ENCODE measurements at places on chromosomes 11 and 22.

GRCh38 chr22:19715188-19715930 is 1.1 kb downstream of the SEPTIN5 start:
- no peak for DNase-seq

- DNase-seq, result no peak
These were observed 132.2 kb upstream of the CTSC start for GRCh38 chr11:88469561-88470225.

GRCh38 chr22:36343720-36344105 is 44.1 kb downstream of the MYH9 start:
- no peak for DNase-seq

- DNase-seq, result no peak
These were observed at the start of gene PLAAT5 for GRCh38 chr11:63490551-63491239. Gene PLAAT5 (minus strand): TSS chr11:63491167. CDS start chr11:63491034, 133 bp downstream.

- DNase-seq, result no peak
These were observed 50.5 kb downstream of the SCUBE1 start for GRCh38 chr22:43292630-43293018.

DNA sequence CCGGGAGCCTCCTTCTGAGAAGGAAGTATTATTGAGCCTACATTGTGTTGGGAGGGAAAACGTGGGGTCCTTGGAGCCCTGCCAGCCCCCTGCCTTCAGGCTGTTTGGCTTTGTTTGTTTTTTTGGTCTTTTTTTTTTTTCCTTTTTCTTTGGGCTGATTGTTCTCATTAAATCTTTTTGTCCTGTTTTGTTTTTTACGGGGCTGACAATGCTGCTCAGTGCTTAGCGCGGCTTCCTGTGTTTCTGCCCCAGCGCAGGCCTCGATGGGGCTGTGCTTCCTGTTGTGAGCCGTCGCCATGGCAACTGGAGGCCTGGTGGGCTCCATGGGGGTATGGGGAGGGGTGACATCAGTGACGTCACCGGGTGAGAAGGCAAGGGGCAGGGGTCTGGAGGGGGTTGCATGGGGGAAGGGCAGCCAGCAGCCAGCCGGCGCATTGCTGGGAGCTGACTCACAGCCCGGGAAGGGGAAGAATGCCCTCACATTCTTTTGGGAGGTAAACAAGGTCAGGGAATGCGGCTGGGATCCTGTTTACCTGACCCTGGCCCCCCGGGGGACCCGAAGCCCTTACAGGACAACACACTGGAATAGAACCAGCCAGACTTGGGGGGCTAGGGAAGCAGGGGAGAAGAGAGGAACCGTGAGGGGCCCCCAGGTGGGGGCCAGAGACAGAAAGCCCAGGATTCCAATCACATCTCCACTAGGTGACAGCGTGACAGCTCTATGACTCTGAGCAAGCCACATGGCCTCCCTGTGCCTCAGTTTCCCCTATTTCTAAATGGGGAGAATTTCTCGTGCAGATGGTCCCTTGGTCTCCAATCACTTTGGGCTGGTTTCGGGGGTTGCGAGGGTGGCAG is 22.2 kb upstream of the CBX7 start:
- DNase-seq, result peak; percentile 85

GRCh38 chr22:27213294-27213693 is 555.9 kb downstream of the MIAT start:
- DNase-seq, result no peak

GRCh38 chr22:36926721-36927435 is 13.4 kb downstream of the CSF2RB start:
- DNase-seq, result no peak

DNA sequence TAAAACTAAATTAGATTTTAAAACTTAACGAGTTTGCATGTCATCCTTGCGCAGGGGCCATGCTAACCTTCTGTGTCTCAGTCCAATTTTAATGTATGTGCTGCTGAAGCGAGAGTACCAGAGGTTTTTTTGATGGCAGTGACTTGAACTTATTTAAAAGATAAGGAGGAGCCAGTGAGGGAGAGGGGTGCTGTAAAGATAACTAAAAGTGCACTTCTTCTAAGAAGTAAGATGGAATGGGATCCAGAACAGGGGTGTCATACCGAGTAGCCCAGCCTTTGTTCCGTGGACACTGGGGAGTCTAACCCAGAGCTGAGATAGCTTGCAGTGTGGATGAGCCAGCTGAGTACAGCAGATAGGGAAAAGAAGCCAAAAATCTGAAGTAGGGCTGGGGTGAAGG is 10.6 kb downstream of the LIMK2 start:
- no peak for DNase-seq

DNA sequence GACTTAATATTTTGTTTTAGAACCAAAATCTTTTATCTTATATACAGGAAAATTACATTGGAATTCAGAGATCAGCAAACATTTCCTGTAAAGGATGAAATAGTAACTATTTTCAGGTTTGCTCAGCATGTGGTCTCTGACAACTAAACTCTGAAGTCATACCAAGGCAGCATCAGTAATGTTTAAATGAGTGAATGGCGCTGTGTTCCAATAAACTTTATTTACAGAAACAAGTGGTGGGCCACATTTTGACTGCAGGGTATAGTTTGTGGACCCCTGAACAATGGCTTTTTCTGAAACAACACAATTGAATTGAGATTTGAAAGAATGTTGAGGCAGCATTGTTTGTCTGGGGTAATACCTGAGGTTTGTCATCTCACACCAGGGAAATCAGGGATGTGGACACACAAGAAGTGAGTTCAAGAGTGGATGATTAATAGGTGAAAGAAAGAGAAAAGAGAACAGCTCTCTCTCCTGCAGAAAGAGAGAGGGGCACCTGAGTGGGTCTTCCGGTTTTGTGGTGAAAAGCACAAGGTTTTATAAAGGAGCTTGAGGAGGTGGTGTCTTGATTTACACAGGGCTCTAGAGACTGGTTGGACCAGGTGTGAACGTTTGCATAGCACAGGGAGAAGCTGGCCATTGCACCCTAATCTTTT is 113.5 kb upstream of the VPREB1 start:
- no peak for DNase-seq

DNA sequence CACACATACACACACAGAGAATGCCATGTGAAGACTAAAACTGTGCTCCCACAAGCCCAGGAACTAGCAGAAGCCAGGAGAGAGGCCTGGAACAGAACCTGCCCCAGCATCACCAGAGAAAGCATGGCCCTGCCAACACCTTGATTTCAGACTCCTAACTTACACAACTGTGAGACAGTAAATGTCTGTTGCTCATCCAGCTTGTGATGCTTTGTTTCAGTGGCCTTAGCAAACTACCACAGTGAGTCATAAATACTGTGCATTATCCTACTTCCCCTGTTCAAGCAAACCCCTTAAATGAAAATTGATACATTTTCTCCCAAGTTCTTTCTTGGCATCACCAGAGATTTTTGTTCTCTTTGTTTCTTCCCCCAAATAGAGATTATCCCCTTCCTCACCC is 1539.4 kb upstream of the TENM4 start:
- DNase-seq, result no peak

GRCh38 chr11:75261902-75262361 is 21.4 kb downstream of the TPBGL start:
- peak; percentile 51 for DNase-seq

DNA sequence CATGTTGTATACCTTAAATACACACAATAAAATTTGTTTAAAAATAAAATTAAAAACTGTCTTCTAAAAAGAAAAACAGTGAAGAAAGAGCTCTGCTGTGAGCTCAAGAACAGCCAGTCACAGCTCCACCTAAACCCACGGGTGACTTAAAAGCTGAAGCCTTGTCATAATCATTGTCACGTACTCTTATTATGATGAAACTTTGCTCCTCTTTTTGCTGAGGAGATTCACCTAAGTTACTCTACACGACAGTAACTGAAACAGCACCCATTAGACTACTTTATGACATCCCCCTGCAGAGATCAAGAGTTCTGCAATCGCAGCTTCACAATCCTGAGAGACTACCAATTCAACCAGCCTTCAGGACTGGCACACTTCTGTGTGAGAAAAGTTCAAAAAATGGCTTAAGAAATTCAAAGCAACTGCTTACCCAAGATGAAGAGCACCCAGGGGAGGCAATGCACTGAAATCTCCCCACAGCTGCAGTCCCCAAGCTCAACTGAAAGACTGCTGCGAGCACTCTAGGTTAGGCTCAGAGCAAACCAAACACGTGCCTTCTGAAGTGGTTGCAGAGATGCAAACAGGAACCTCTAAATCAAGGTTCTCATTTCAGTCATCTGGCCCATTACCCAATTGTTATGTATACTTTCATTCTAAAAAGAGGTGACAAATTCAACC is at the start of gene JAML:
JAML (minus strand) TSS at position 501 of the 678 bp plus-strand sequence. CDS start 10,145 bp downstream, outside the sequence.
- peak; percentile 84 for DNase-seq

DNA sequence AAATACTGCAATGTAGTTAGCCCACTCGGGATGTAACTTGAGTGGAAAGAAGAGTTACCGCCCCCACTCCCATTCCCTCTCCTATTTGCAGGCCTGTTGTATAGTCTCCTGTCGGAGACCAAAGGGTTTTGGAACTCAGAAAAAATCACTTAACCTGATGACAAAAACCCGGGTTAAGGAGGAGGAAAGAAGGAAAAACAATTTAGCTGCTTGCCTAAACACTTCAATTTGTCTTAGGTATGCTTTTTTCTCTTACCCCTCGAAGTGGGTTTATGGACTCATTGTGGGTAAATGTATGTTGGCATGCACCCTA is 2.2 kb downstream of the YAP1 start:
- DNase-seq, result no peak

DNA sequence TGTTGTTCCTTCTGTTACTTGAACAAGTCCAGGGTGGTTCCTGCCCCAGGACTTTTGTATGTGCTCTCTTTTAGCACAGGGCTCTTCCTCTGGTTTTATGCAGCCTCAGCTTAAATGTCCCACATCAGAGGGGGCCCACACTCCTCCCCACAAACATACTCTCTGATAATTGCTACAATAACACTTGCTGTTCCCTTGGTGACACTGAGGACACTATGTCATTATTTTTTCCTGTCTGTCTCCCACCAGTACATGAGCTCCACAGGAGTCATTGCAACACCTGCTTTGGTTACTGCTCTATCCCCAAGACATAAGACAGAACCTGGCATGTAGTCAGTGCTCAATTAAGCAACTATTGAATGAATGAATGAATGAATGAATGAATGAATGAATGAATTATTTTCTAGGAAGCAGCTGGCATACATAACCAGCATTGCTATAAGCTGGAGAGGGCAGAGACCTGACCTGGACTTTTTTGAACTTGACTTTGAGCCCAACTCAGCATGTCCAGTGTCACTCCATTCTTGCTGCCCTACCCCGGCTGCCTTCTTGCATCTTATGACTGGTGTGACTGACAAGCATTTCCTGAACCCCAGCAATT is 7.5 kb upstream of the WNT7B start:
- DNase-seq, result no peak

- DNase-seq, result peak; percentile 19
These were observed 27.5 kb upstream of the FBLN1 start for GRCh38 chr22:45475063-45475747.

GRCh38 chr11:34599406-34599945 is 21.4 kb upstream of the EHF start:
- DNase-seq, result no peak

GRCh38 chr11:17132654-17133053 is 55.2 kb upstream of the RPS13 start:
- DNase-seq, result no peak

DNA sequence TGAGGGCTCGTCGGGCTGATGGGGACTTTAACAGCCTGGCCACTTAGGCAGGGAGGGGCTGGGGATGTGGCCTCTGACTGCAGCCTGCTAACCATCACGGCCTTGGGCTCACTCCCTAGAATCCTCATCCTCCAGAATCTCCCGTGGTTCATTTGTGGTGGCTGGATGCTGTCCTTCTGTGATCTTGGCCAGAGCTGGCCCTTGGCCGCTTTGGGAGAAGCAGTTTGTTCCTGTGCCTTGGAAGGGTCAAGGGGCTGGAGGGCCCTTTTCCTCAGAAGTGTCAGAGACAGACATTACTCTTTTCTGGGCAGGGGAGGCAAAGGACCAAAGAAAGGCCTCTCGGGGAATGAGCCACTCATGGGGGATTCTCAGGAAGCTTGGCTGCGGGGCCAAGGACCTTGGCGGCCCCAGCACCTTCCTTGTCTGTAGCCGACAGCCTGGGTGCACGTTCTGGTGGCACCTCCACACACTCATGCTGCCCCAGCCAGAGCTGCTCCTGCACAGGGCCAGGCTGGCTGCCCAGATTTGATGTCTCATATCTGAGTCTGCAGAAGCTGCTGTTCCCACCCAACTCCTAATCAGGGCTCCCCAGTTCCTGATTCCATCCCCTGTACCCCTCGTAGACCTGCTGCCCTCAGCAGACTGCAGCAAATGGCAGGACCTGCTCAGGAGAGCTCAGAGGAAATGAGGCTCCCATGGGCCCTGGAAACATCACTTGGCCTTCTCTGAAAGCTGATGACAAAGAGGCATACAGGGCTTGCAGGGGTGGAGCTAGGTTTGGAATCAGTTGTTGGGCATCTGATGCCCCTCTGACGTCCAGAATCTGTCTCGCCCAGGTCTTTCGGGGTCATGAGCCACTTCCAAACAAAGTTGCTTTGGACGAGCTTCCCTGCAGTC is 107.7 kb downstream of the CTTN start:
- DNase-seq, result no peak

GRCh38 chr11:113082341-113082955 is 121.2 kb downstream of the NCAM1 start:
- DNase-seq, result no peak

GRCh38 chr11:6652182-6652581 is 3.4 kb downstream of the DCHS1 start:
- no peak for DNase-seq

GRCh38 chr11:721741-722345 is 15.8 kb downstream of the EPS8L2 start:
- DNase-seq, result peak; percentile 79

GRCh38 chr11:118629761-118630661 is 22.6 kb downstream of the PHLDB1 start:
- DNase-seq, result no peak

DNA sequence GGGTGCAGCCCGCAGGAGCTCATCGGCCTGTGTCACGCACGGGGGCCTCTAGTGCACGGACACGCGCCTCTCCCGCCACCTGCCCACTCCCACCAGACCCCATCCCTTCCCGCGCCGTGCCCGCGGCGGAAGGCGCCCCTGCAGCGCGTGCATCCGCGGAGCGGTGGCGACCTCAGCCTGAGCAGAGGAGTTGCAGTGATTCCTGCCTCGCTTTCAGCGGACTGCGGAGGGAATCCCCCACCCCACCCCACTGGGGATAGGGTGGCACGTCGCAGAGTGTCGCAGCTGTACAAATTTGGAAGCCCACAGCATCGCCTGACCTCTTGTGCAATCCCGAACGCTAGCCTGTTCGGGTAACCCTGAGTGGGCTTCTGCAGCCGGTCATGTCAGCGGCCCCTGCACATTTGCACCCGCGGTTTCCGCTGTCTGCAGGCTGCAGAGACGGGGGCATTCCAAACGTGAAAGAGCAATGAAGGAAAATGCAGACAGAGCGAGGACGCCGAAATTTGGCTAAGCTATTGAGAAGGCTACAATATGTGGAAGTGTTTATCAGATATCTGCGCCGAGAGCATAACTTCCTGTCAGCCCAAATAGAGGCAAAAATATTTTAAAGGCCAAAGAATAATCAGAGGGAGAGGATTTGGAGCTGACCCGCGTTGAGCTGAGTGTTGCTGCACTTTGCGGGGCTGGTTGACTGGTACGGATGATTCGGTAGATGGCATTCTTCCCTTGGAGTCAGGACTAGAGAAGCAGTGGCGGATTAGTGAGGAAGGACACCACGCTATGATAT is 617 bp upstream of the ARHGAP20 start:
- DNase-seq, result no peak

All from activated effector memory CD4-positive, alpha-beta T cell treated with anti-CD3 and anti-CD28 coated beads, Interleukin-2, amount 50 U/mL, for 16 hours (primary cell).